Activated CD4-positive, alpha-beta T cell treated with anti-CD3 and anti-CD28 coated beads, Interleukin-2, Interleukin-6, amounts not matched to agents 100 ng/mL and 50 ng/mL, durations not matched to agents 16 hours and 8 hours (primary cell): ENCODE measurements at places on chromosomes 5 and 9.
A peak's percentile ranks its signal among the peaks of the same experiment; 100 is the strongest.

- DNase-seq, result peak; percentile 63
Observed at GRCh38 chr5:107570805-107571531, 99.8 kb downstream of the EFNA5 start.

- peak; percentile 36 for DNase-seq
Observed at GRCh38 chr5:20678814-20679298, 690.9 kb upstream of the CDH18 start.

DNA sequence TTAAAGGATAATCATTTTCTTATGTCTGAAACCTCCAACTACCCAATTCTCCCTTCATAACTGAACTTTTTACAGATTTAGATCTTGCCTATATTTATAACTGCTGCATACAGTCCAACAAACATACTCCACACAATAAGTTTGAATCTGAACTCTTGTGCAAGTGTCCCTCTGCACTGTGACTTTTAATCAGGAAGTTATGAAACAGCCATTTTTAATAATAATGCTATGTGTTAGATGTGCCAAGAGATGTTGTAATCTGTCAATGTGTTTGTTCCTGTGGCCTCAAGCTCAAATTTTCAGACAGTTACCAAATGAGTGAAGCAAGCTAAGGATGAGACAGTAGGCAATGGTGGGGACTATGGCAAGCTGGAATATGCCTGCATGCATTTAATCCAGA lies 57.6 kb upstream of the MTAP start:
- DNase-seq, result no peak

DNA sequence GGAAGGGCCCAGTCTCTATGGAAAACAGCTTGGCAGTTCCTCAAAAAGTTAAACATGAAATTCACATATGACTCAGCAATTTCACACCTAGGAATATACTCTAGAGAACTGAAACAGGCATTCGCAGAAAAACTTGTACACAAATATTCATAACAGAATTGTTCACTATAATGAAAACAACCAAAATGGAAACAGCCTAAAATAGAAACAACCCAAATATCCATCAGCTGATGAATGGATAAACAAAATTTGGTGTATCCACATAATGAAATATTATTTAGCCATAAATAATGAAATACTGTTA lies 4.8 kb upstream of the GPR150 start:
- DNase-seq, result peak; percentile 37

- no peak for DNase-seq
Observed at GRCh38 chr9:114279693-114280092, 43.2 kb upstream of the ORM1 start.

GRCh38 chr5:65262096-65262495 lies 219.6 kb downstream of the ADAMTS6 start:
- no peak for DNase-seq

- no peak for DNase-seq
Observed at GRCh38 chr5:102902135-102902448, 147.0 kb downstream of the PAM start.

GRCh38 chr5:172093965-172094364 lies 87.5 kb upstream of the FBXW11 start:
- DNase-seq, result no peak

GRCh38 chr9:21974722-21975409 lies 19.3 kb downstream of the CDKN2A start:
- DNase-seq, result peak; percentile 32

GRCh38 chr5:173673295-173674101 lies 57.0 kb upstream of the BOD1 start:
- no peak for DNase-seq

- DNase-seq, result peak; percentile 69
Observed at GRCh38 chr5:1737790-1738405, 61.7 kb downstream of the MRPL36 start.

DNA sequence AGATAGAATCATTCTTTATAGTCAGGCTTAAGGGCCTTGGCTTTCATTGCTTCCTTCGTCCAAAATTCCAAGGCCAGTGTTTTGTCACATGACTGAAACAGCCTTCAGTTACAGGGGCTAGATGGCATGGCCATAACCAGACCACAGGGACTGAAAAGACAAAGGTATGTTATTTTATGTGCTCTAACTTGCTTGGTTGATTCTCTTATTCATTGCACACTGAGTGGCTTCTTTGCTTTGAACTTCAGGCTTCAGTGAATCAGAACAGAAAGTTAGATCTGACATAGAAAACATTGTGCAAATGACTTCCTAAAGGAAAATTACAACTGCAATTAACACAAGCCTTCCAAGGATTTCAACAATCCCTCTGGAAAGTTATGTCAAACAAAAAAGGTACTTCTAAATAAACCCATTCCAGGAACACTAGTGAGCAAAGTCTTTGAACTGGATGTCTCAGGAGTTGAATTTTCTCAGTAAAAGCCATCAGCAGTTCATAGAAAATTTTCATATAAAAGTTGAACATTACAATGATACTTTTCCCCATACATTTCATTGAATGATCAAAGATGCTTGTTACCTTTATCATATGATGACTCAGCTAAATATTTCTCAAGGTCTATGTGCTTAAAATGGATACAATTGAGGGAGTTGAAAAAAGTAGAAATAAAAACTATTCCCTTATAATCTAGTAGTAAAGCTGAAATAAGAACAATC lies 355.3 kb downstream of the TMEM232 start:
- DNase-seq, result no peak

- DNase-seq, result no peak
Observed at GRCh38 chr5:172579403-172579990, 61.6 kb upstream of the NEURL1B start.

DNA sequence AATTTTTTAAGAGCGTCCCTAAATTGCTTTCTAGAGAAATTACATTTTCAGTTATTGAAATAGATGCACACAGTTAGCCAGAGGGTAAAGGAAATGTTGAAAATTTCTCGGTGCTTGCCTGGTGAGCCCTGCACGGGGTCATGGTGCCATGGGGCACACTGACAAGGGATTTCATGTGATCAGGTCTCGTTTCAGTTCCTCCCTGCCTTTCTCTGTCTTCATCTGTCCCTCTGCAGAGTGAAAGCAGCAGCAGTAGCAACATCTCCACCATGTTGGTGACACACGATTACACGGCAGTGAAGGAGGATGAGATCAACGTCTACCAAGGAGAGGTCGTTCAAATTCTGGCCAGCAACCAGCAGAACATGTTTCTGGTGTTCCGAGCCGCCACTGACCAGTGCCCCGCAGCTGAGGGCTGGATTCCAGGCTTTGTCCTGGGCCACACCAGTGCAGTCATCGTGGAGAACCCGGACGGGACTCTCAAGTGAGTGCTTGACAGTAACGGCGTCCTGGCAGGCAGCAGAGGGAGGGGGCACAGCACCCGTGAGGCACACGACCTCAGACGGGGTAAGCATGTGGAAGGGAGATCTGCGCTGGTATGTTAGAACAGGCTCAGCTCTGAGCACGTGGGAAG lies 89.1 kb upstream of the OTULINL start:
- no peak for DNase-seq

DNA sequence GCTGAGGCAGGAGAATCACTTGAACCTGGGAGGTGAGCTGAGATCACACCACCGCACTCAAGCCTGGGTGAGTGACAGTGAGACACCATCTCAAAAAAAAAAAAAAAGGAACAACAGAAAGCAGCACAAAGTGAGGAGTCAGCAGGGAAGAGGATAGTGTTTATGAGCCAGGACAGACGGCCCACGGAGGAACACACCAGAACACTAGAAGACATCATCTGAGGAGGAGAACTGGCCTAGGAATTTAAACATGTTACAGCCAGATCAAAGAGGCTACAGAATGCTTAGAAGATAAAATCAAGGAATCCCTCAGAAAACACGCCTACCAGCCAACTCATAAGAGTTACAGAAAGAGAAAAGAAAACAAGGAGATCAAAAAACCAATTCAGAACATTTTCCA lies 12.2 kb downstream of the UBAC1 start:
- no peak for DNase-seq

GRCh38 chr5:62127098-62127736 lies 178.8 kb upstream of the KIF2A start:
- DNase-seq, result no peak

DNA sequence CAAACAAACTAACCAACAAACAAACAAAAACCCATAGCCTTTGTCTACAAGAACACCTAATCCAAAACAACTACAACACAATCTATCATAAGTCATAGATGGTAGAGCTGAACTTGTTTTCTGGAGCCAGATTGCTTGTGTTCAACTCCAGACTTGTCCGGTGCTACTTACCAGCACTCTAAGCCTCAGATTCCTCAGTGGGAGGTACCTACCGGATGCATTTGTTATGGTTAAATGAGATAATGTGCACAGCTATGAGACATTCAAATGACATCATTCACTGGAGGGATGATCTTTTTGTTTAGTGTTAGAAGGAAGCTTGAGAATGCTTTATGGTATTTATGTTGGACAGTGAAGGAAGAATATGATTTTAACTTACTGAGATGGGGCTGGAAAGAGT lies 592.9 kb upstream of the C9orf72 start:
- DNase-seq, result no peak

DNA sequence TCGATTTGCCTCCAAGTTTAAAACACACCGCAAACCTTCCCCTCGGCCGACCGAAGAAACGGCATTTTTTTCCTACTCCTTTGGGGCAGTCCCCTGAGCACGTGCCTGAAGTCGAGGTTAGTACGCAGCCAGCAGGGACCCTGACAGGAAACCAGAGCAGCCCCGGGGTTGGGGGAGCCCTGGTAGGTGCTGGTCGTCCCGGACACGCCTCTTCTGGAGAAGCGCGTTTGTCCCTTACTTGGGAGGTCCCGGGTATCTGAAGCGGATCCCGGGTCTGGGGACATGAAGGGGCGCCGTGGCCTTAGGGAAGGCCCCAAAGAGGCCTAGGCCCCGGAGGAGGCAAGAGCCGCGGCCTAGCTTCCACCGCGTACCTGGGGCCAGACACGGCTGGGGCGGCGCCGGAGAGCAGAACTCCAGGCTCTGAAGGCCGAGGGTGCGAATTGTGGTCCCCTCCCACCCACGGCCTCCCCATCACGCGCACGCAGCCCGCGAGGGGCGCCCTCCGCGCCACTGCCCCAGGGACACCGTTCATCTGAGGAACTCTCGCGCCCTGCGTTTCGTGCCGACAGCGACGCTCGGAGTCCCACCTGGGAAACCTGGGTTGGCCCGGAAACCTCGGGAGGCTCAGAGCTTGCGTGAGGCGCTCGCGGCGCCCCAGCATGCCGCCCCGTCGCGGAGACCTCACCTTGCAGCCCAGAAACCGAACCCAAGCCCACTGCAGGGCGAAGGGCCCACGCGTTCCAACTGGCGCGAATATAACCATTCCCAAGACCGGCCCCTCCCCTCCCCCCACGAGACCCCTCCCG lies 10.4 kb downstream of the OTP start:
- DNase-seq, result no peak

DNA sequence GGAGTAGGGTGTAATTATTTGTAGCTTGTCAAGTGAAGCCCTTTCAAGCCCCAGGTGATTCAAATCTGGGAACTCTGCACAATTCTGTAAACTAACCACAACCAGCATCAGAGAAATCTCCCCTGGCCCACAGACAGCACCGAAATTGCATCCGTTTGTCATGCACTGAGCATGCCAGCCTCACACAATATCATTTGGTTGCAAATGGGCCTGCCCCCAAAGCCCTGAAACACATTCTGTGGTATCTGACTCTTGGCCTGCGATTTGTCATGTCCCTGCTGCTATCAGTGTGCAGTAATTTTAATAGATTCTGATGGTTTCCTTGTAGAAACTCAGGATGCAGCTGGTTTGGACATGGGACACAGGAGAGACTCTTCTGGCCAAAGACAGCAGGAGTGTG lies 35.3 kb downstream of the SNX24 start:
- DNase-seq, result peak; percentile 23

DNA sequence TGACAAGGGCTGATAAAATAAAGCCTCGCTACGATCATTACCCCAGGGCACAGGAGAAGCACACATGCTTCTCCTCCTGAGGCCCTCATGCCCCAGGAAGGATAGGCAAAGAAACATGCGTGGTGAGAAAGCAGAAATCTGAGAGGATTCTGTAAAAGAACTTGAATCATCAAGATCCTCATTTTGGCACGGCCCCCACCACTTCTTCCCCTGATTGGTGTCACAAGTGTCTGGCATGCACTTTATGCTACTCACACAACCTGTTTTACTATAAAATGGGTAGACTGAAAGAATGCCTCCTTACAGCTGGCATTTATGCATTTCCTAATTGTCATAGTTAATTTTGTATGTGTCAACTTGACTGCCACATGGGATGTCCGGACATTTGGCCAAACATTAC lies 32.1 kb downstream of the PCA3 start:
- DNase-seq, result no peak

- no peak for DNase-seq
Observed at GRCh38 chr5:121862801-121863200, 11.1 kb downstream of the FTMT start.

- no peak for DNase-seq
Observed at GRCh38 chr9:16627967-16628366, 242.5 kb downstream of the BNC2 start.

DNA sequence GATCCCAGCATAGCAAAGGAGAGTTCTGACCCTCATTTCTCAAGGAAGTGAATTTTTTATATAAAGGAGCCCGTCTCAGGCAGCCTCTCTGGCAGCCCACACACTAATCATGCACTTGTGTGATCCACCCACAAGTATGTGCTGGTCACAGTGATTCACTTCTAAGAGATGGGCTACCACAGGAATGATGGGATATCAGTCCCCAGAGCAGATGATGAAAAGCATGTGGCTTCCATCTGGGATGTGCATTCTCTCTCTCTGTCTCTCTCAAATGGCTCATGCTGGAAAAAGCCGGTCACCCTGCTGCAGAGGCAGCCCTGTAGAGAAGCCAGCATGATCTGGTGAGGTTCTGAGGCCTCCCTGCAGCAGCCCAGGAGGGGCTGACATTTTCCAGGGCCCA lies 74.2 kb upstream of the ADCY2 start:
- DNase-seq, result no peak

GRCh38 chr5:170631466-170632195 lies 127.8 kb downstream of the KCNIP1 start:
- no peak for DNase-seq
